CD4-positive, CD25-positive, alpha-beta regulatory T cell (primary cell): ENCODE measurements at places on chromosomes 2 and 18.

GRCh38 chr2:8059794-8060193 is 622.1 kb upstream of the ID2 start:
- no peak overlapping the region for H3K4me3 ChIP-seq
- DNase-seq = no peak
- no peaks in the 10 kb centered on the region for H3K4me1 ChIP-seq
- H3K27ac ChIP-seq = no peak overlapping the region

DNA sequence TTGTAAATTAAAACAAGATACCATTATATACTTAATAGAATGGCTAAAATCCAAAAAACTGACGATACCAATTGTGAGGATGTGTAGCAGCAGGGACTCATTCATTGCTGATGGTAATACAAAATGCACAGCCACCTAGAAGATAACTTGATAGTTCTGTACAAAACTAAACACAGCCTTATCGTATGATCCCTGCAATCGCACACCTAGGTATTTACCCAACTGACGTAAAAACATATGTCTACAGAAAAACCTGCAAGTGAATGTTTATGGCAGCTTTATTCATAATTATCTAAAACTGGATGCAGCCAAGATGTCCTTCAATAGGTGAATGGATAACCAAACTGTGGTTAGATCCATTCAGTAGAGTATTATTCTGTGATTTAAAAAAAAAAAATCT is 45.5 kb downstream of the TBC1D8 start:
- DNase-seq = no peak
- H3K36me3 ChIP-seq = no peaks in the 10 kb centered on the region
- no peaks in the 10 kb centered on the region for H3K27me3 ChIP-seq
- no peak overlapping the region for H3K4me3 ChIP-seq

DNA sequence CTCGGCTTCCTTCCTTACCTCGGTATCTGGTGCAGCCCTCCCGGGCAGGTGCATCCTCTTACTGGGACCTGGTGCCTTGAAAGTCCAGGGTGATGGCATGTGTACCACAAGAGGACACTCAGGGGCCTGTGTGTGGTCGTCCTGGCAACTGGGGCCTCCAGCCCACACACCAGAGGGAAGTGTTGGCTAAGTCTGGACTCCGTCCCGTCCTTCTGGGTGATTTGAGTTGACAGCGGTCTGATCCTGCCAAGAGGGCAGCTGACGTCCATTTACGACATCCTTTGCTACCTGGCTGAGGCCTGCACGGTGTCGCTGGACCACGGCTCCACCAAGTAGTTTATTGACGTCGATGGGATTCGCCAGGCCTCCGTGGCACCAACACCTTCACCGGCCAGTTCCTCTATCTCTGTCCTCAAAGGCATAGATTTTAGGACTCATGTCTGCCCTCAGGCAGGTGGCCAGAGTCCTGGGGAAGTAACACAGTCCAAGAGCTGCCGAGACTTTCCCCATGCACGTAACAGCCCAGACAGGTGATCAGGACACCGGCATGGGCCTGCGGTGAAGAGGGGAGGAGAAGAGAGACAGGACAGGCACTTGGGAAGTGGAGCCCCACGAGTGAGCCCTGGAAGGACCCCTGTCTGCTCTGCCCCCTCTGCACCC is 186.0 kb upstream of the HDAC4 start:
- no peaks in the 10 kb centered on the region for H3K4me1 ChIP-seq
- H3K27me3 ChIP-seq = no peaks in the 10 kb centered on the region
- no peak overlapping the region for H3K4me3 ChIP-seq
- no peaks in the 10 kb centered on the region for H3K36me3 ChIP-seq
- no peak overlapping the region for H3K27ac ChIP-seq

DNA sequence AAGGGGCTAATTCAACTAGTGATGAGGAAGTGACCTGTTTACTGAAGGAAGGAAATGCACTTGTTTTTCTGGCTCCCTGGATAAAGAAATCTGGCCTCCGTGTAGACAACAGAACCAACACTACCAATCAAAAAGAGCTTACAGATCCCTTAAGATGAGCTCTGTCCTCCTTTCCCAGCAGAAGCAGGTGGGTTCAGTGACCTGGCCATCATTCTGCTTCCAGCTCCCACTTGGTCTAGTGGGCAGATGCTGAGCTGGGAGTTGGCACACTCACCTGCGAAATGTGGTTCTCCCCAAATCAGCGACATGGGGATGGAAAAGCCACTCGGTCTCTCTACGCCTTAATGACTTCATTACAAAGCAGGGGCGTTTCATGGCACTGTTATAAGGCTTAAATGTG is 132.6 kb downstream of the AFF3 start:
- H3K36me3 ChIP-seq = no peaks in the 10 kb centered on the region
- no peaks in the 10 kb centered on the region for H3K27me3 ChIP-seq
- no peaks in the 10 kb centered on the region for H3K4me1 ChIP-seq
- no peak overlapping the region for H3K4me3 ChIP-seq
- DNase-seq = no peak

DNA sequence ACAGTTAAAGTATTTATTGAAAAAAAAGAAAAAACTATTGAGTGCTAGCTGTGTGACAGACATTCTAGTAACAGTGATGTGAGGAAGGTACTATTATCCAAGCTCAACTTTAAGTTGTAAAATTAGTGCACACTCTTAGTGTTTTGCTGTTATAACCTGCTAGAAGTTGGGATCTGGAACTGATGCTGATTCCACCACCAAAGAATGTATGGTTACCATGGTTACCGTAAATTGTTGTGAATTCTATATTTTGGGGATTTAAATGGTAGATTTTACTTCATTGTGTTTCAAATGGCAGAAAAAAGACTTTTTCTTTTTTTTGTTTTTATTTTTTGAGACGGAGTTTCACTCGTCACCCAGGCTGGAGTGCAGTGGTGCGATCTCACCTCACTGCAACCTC is 5.3 kb downstream of the AGFG1 start:
- no peak overlapping the region for H3K27ac ChIP-seq
- no peaks in the 10 kb centered on the region for H3K36me3 ChIP-seq
- peaks cover 48% of the 10 kb centered on the region for H3K4me1 ChIP-seq
- no peaks in the 10 kb centered on the region for H3K27me3 ChIP-seq
- H3K4me3 ChIP-seq = no peak overlapping the region
- no peak for DNase-seq

DNA sequence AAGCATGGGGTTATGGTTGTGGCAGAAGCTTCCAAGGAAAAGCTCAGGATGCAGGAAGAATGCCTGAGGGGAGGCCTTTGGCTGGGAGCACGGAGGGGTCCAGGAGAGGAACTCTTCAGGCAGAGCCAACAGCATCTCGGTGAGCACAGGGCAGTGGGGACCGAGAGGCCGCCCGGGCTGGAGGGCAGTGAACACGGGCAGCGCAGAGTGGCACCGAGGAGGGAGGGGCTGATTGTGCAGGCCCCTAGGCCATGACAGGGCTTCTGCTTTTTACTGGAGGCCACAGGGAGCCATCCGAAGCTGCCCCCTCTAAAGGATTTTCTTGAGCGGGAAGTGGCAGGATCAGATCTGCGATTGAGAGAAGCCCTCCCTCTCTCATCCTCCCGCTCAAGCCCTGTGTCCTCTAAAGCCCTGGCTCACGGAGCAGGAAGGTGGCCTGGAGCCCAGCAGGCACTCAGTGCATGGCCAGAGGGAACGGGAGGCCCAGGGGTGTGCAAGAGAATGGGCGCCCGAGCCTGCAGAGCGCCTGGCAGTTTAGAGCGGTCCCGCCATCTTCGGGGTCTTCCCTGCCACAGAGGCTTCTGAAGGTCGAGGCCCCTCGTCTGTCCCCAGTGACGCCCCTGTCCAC is 110.0 kb upstream of the STON1 start:
- H3K27me3 ChIP-seq = no peaks in the 10 kb centered on the region
- H3K4me1 ChIP-seq = peaks cover 26% of the 10 kb centered on the region
- no peak for DNase-seq
- peak overlapping the region; percentile 56 for H3K27ac ChIP-seq

GRCh38 chr2:166134252-166135151 is 6.7 kb upstream of the SCN1A start:
- no peak overlapping the region for H3K27ac ChIP-seq
- H3K27me3 ChIP-seq = peaks cover 3% of the 10 kb centered on the region
- H3K36me3 ChIP-seq = no peaks in the 10 kb centered on the region
- H3K4me1 ChIP-seq = no peaks in the 10 kb centered on the region
- no peak for DNase-seq
- no peak overlapping the region for H3K4me3 ChIP-seq

DNA sequence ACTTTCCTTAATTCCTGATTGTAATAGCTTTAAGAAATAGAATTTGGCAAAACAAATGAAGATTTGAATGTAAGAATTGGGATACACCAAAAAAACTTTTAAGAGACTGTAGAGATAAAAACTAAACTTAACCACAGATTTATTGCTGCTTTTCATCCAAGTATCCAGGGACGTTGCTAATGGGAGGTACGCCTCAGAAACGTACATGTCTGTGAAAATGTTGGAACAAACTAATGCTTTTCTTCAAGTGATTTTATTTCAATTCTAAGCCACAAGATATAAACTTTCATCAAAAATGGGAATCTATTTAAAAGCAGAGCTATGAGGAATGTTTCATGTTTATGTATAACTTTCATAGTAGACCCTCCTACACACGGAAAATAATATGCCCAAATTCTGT is 66.3 kb downstream of the ARHGAP15 start:
- DNase-seq = no peak
- no peak overlapping the region for H3K27ac ChIP-seq

- no peak for DNase-seq
- H3K4me1 ChIP-seq = no peaks in the 10 kb centered on the region
- H3K27me3 ChIP-seq = peaks cover 3% of the 10 kb centered on the region
- H3K36me3 ChIP-seq = no peaks in the 10 kb centered on the region
- no peak overlapping the region for H3K4me3 ChIP-seq
These were observed 175.3 kb downstream of the PDE11A start for GRCh38 chr2:177897278-177897677.

DNA sequence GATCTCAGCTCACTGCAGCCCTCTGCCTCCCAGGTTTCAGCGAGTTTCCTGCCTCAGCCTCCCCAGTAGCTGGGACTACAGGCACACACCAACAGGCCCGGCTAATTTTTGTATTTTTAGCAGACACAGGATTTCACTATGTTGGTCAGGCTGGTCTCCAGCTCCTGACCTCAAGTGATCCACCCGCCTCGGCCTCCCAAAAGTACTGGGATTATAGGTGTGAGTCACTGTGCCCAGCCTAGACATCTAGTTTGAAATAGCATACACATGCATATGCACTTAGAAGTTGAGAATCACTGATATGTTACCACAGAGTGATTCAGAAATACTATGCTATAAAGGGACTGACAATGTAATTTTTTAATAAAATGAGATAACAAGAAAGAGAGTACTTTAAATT is 69.8 kb upstream of the CDKL4 start:
- H3K4me3 ChIP-seq = no peak overlapping the region
- H3K4me1 ChIP-seq = no peaks in the 10 kb centered on the region

GRCh38 chr2:23241611-23242245 is 143.3 kb upstream of the KLHL29 start:
- no peaks in the 10 kb centered on the region for H3K27me3 ChIP-seq
- H3K27ac ChIP-seq = no peak overlapping the region
- DNase-seq = no peak
- H3K36me3 ChIP-seq = no peaks in the 10 kb centered on the region
- H3K4me1 ChIP-seq = no peaks in the 10 kb centered on the region
- no peak overlapping the region for H3K4me3 ChIP-seq

GRCh38 chr18:58263055-58263957 is 219.3 kb downstream of the NEDD4L start:
- H3K4me3 ChIP-seq = no peak overlapping the region
- no peaks in the 10 kb centered on the region for H3K36me3 ChIP-seq
- no peak overlapping the region for H3K27ac ChIP-seq
- no peaks in the 10 kb centered on the region for H3K27me3 ChIP-seq
- peaks cover 3% of the 10 kb centered on the region for H3K4me1 ChIP-seq

- H3K36me3 ChIP-seq = no peaks in the 10 kb centered on the region
- no peaks in the 10 kb centered on the region for H3K27me3 ChIP-seq
- H3K4me1 ChIP-seq = no peaks in the 10 kb centered on the region
- H3K4me3 ChIP-seq = no peak overlapping the region
- no peak for DNase-seq
These were observed 43.8 kb downstream of the SOCS6 start for GRCh38 chr18:70332694-70333093.

GRCh38 chr2:202178346-202178958 is 59.9 kb downstream of the SUMO1 start:
- no peaks in the 10 kb centered on the region for H3K4me1 ChIP-seq
- peaks cover 2% of the 10 kb centered on the region for H3K27me3 ChIP-seq
- H3K36me3 ChIP-seq = no peaks in the 10 kb centered on the region

GRCh38 chr2:238286987-238287736 is 1.2 kb downstream of the PER2 start:
- no peaks in the 10 kb centered on the region for H3K27me3 ChIP-seq
- H3K4me3 ChIP-seq = peak overlapping the region; percentile 57
- DNase-seq = no peak
- peak overlapping the region; percentile 29 for H3K27ac ChIP-seq
- H3K36me3 ChIP-seq = no peaks in the 10 kb centered on the region
- peaks cover 29% of the 10 kb centered on the region for H3K4me1 ChIP-seq

GRCh38 chr18:58196164-58196563 is 152.1 kb downstream of the NEDD4L start:
- H3K27ac ChIP-seq = no peak overlapping the region
- H3K36me3 ChIP-seq = no peaks in the 10 kb centered on the region

DNA sequence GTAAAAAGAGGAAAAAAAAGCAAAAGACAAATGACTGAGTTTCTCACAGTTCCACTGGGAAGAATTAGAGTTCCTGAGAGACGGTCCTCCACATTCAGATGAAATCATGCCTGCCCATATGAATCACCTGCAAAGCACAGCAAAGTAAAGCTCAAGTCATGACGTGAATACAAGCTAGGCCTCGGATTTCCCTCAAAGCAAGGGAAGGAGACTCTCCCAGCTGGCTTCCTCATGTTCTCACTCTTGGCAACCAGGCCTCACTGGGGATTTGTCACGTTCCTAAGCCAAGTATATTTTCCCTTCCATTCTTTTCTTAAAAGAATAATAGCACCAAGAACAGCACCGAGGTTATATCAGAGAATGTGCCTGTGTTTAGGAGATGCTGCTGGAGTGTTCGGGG is 47.0 kb downstream of the CYP27C1 start:
- H3K27ac ChIP-seq = no peak overlapping the region
- H3K27me3 ChIP-seq = no peaks in the 10 kb centered on the region
- no peak overlapping the region for H3K4me3 ChIP-seq
- H3K4me1 ChIP-seq = no peaks in the 10 kb centered on the region

DNA sequence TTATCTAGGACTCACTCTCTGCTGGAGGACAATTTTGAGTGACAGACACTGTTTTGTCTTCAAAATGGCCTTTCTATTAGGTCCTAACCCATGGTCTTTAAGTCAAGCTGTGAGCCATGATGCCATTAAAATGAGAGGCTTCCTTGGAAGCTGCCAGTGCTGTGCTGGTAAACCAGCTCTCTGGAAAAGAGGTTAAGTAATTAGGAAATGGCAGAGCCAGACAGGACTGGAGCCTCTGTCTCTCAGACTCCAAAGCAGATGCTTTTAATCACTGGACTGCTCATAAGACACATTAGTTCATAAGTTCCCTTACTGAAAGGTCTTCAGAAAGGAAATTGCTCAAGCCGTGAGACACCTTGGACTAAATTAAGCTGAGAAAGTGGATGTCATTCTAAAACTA is 25.8 kb upstream of the LHCGR start:
- no peak for DNase-seq
- no peaks in the 10 kb centered on the region for H3K27me3 ChIP-seq
- no peak overlapping the region for H3K4me3 ChIP-seq
- no peaks in the 10 kb centered on the region for H3K36me3 ChIP-seq
- no peaks in the 10 kb centered on the region for H3K4me1 ChIP-seq

- no peaks in the 10 kb centered on the region for H3K36me3 ChIP-seq
- H3K4me1 ChIP-seq = peaks cover 5% of the 10 kb centered on the region
These were observed 50.8 kb downstream of the ATOH8 start for GRCh38 chr2:85804583-85804982.

- no peak for DNase-seq
- H3K27ac ChIP-seq = no peak overlapping the region
- H3K4me1 ChIP-seq = no peaks in the 10 kb centered on the region
- no peaks in the 10 kb centered on the region for H3K27me3 ChIP-seq
- H3K4me3 ChIP-seq = no peak overlapping the region
These were observed 21.3 kb upstream of the PIK3C3 start for GRCh38 chr18:41933778-41934177.
